ENCODE measurements at places on chromosomes 12 and 14.

- no peak for DNase-seq
Observed at GRCh38 chr14:84085493-84085892, 1444.5 kb upstream of the FLRT2 start.

DNA sequence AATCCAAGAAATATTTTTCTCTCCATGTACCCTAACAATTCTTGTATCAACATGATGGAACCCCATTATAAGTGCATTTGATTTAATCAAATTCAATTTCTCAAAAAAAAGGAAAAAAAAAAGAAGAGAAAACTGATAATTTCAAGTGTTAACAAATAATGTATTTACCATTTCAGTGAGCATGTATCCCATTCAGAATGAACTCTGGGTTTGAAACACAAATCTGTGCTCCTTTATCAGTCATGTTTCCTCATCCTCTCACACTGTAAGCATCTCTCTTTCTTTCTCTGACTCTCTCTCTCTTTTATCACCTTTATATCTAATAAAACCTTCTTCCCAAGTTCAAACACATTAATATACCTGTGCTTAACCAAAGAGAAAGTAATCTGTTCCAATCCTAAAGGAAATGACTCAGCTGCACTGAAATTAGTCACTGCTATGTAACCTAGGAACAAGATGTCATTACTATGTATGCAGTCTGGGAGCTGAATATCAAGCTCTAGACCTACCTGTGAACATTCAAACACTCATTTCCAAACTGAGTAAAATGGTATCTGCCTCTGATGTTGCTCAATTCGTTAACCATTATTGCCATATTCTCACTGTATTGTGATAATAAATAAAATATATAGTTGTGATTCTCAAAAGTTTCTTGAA, 135.0 kb upstream of the LRIG3 start:
- no peak for DNase-seq

DNA sequence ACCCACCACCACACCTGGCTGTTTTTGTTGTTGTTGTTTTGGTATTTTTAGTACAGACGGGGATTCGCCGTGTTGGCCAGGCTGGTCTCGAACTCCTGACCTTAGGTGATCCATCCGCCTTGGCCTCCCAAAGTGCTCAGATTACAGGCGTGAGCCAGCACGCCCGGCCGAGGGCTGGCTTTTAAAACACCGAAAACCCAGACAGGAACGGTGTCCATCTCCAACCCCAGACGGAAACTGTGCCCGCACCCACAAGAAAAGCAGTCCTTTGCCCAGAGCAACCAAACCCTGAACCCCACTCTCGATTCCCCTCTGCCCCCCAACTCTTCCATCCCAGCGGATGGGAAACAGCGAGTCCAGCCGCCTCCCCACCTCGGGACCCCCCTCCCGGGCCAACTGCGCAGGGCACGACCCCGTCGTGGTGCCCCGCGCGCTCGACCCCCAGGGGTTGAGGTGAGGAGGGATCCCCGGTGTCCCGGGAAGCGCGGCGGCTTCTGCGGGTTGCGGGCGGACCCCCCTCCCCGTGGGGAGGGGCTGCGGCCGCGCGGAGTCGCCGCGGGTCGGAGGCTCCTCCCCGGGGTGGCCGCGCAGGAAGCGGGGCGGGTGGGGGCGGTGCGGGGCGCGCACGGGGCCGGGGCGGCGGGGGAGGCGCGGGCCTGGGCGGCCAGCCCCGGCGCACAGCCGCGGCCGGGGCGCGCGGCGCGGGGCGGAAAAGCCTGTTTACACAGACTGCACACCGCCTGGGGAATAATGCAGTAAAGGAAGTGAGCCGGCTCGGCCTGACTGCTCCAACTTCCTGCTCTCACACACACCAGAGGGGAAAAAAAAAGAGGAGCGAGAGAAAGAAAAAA, at the start of gene ELK3:
Gene ELK3 (plus strand): TSS at position 651 of the 851 bp plus-strand sequence.
- peak; percentile 30 for DNase-seq

- DNase-seq = peak; percentile 82
Observed at GRCh38 chr14:80959496-80959895, 4.1 kb downstream of the TSHR start.

- no peak for DNase-seq
Observed at GRCh38 chr14:61511558-61511948, 183.8 kb upstream of the HIF1A start.

- DNase-seq = no peak
Observed at GRCh38 chr12:109289004-109289403, 20.1 kb downstream of the FOXN4 start.

GRCh38 chr14:26389646-26390508, 208.0 kb downstream of the NOVA1 start:
- DNase-seq = no peak

- no peak for DNase-seq
Observed at GRCh38 chr12:116591855-116592637, 32.9 kb downstream of the MAP1LC3B2 start.

GRCh38 chr12:99386907-99387306, 260.6 kb upstream of the GARIN6 start:
- no peak for DNase-seq

- peak; percentile 58 for DNase-seq
Observed at GRCh38 chr12:11885261-11886038, 185.3 kb upstream of the BCL2L14 start.

DNA sequence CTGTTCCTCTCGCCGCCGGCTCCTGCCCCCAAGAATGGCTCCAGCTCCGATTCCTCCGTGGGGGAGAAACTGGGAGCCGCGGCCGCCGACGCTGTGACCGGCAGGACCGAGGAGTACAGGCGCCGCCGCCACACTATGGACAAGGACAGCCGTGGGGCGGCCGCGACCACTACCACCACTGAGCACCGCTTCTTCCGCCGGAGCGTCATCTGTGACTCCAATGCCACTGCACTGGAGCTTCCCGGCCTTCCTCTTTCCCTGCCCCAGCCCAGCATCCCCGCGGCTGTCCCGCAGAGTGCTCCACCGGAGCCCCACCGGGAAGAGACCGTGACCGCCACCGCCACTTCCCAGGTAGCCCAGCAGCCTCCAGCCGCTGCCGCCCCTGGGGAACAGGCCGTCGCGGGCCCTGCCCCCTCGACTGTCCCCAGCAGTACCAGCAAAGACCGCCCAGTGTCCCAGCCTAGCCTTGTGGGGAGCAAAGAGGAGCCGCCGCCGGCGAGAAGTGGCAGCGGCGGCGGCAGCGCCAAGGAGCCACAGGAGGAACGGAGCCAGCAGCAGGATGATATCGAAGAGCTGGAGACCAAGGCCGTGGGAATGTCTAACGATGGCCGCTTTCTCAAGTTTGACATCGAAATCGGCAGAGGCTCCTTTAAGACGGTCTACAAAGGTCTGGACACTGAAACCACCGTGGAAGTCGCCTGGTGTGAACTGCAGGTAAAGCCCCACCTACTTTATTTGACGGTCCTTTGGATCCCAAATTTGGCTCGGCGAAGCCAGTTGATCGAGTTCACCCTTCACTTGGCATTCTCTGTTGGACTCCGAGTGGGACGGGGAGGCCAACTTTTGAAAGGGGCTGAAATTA, 1.5 kb downstream of the WNK1 start:
- peak; percentile 23 for DNase-seq

Data from NCI-H1105 treated with DMSO at 0.1 percent for 48 hours (cell line).